ENCODE measurements at places on chromosomes 5 and 9.

- H3K27me3 ChIP-seq = no peaks in the 10 kb centered on the region
- H3K27ac ChIP-seq = no peak overlapping the region
- H3K36me3 ChIP-seq = peaks cover 38% of the 10 kb centered on the region
These were observed 20.2 kb downstream of the ZBED3 start for GRCh38 chr5:77066823-77067442.

- no peak overlapping the region for H3K27ac ChIP-seq
- H3K27me3 ChIP-seq = no peaks in the 10 kb centered on the region
- DNase-seq = no peak
- no peak overlapping the region for H3K4me3 ChIP-seq
These were observed 51.1 kb downstream of the TTLL11 start for GRCh38 chr9:122042056-122042455.

DNA sequence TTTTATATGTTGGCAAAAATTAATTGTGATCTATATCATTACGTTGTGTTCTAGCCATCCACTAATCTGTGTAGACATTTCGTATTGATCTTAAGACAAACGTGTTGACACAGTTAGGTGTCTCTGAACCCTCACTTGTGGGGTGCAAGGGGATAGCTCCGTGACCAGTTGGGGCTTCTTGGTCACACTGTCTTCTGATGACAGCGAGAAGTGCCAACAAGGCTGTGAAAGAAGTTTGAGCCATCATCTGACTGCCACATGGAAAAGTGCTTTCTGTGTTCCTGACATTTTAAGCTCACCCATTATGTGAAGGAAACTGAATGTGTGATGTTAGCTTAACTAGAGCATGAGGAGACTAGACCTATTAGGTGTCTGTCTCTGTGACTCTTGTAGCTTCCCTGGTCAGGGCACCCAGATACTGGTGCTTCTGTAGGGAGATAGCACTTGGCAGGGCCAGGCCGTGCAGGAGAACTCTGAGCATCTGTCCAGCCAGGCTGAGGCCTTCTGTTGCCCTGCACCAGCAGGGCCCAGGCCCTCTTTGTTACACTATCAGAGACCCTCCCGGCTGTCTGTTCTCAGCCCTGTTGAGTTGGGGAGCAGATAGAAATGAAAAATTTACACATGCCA, 52.8 kb upstream of the PHF2 start:
- no peak overlapping the region for H3K4me3 ChIP-seq
- no peaks in the 10 kb centered on the region for H3K27me3 ChIP-seq
- H3K36me3 ChIP-seq = peaks cover 67% of the 10 kb centered on the region
- H3K27ac ChIP-seq = peak overlapping the region; percentile 9
- H3K4me1 ChIP-seq = no peaks in the 10 kb centered on the region

DNA sequence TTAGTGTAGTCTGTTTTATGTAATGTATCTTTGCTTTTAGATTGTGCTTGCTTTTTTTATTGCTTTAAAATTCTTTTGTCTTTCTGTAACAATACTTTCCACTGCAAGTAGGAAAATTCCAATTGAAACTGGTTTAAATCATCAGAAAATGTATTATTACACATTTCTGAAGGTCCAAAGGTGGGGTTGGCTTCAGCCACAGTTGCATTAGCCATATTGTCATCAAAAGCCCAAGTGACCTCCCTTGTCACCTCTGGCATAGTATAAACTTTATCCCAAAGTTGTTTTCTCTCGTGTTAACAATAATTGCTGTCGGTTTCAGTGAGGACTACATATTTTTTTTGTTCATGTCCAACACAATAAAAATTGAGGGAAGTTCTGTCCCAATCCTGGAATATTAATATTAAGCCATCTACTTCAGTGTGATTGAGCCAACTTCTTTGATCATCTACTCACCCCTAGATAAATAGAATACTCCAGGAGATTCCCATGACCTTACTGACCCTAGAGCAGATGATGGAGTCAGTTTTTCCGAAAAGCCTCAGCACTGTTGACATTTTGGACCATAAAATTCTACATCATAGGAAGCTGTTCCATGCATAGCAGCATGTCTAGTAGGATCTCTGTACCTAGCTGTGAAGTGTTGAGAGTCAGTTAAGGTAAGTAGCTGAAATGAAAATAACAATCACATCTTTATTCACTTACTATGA, 52.4 kb upstream of the MACIR start:
- H3K27ac ChIP-seq = no peak overlapping the region
- DNase-seq = no peak
- no peak overlapping the region for H3K4me3 ChIP-seq
- no peaks in the 10 kb centered on the region for H3K27me3 ChIP-seq
- H3K4me1 ChIP-seq = no peaks in the 10 kb centered on the region
- H3K36me3 ChIP-seq = peaks cover 17% of the 10 kb centered on the region

DNA sequence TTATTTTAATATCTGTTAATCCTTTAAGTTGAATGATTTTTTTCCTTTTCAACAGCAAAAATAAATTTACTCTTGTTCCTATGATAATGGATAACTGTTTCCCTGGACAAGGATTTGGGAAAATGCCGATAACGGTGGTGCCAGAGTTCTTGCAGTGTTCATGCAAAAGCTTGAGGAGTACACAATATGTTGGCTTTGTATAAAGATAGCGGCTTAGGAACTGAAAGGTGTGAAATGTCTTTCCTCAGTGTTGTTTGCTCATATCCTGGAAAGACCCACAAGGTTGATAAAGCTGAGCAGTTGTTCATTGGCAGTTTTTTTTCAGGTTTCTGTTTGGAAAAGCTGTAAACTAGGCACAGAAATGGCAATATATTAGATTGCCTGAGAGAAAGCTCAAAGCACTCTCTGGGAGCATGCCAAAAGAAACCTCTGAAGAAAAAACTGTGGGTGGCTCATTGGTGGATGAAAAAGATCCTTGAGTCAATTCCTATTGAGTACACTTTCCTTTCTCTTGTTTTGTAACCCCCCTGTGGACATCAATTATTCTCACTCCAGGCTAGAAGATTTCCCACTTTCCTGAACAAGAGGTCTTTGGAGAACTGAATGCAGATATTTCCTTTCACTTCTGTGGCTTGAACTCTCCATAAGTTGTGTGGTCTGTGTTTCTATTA, 117.2 kb upstream of the RGMB start:
- no peak overlapping the region for H3K27ac ChIP-seq
- no peak for DNase-seq
- no peak overlapping the region for H3K4me3 ChIP-seq
- H3K36me3 ChIP-seq = no peaks in the 10 kb centered on the region
- no peaks in the 10 kb centered on the region for H3K4me1 ChIP-seq

GRCh38 chr5:34626036-34626435, 30.1 kb upstream of the RAI14 start:
- H3K27me3 ChIP-seq = no peaks in the 10 kb centered on the region
- DNase-seq = peak; percentile 60
- peaks cover 5% of the 10 kb centered on the region for H3K4me1 ChIP-seq
- H3K27ac ChIP-seq = no peak overlapping the region
- H3K4me3 ChIP-seq = no peak overlapping the region

DNA sequence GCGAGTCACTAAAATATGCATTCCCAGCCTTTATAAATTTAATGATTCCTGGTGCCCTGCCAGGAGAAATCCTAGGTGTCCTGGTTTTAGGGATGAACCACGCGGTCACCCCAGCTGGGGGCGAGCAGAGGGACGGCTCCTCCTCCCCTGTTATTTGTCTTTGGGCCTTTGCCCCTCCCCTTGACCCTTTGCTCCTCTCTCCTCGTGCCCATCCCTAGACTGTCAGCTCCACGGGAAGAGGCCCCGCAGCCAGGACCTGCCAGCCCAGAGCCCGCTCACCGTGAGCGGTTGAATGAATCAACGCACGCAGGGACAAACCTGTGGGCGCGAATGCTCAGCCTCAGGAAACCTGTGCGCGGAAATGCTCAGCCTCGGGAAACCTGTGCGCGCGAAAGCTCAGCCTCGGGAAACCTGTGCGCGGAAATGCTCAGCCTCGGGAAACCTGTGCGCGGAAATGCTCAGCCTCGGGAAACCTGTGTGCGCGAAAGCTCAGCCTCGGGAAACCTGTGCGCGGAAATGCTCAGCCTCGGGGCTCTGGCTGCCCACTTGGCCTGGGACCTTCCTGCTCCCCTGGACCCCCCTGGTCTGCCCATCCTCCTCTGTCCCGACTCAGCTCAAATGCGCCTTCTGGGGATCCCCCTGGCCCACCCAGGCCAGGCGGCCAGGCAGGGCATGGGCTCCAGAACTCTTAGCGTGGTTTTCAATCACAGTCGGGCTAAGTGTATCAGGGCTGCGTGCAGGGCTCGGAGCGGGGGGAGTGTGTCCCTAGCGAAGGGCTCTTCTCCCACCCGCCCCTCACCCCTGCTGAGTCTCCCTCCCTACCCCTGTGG, 140.5 kb upstream of the COL5A1 start:
- H3K4me3 ChIP-seq = no peak overlapping the region
- H3K27ac ChIP-seq = no peak overlapping the region
- H3K4me1 ChIP-seq = peaks cover 8% of the 10 kb centered on the region
- DNase-seq = no peak
- H3K36me3 ChIP-seq = peaks cover 4% of the 10 kb centered on the region

- H3K36me3 ChIP-seq = peaks cover 72% of the 10 kb centered on the region
- peaks cover 5% of the 10 kb centered on the region for H3K4me1 ChIP-seq
- no peaks in the 10 kb centered on the region for H3K27me3 ChIP-seq
These were observed 32.8 kb downstream of the ARPC5L start for GRCh38 chr9:124894741-124895170.

- H3K27ac ChIP-seq = peak overlapping the region; percentile 65
- no peak for DNase-seq
- H3K4me3 ChIP-seq = no peak overlapping the region
- peaks cover 53% of the 10 kb centered on the region for H3K36me3 ChIP-seq
- no peaks in the 10 kb centered on the region for H3K27me3 ChIP-seq
These were observed 47.1 kb downstream of the ABLIM3 start for GRCh38 chr5:149188383-149188782.

- peak; percentile 17 for DNase-seq
- H3K4me3 ChIP-seq = no peak overlapping the region
- peaks cover 5% of the 10 kb centered on the region for H3K4me1 ChIP-seq
- no peaks in the 10 kb centered on the region for H3K36me3 ChIP-seq
- H3K27me3 ChIP-seq = no peaks in the 10 kb centered on the region
- H3K27ac ChIP-seq = no peak overlapping the region
These were observed 50.3 kb downstream of the MAMDC2 start for GRCh38 chr9:70093944-70094343.

DNA sequence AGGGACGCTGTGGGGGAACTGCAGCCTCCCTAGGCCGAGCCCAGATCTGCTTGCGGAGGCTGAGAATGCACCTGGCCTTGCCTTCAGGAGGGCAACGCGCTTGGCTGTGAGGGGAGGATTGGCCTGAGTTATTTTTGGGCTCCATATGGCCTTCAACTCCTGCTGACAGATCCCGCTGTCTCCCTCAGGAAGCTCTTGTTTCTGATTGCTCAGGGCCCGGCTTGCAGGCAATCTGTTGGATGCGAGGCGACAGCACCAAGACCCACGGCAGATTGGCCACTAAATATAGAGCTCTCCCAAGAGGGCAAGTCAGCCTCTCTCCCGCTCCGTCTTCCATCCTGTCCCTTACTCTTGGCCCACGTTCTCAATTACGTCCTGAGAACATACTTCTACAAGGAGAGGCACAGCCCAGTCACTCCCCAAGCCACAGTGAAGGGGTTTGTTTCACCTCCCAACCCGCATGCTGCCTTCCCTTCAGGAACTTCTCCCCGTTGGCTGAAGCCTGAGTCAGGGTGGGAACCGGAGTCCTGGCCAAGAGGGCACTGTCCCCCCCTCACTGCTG, 53.6 kb downstream of the RASGEF1C start:
- no peaks in the 10 kb centered on the region for H3K36me3 ChIP-seq
- no peak for DNase-seq

DNA sequence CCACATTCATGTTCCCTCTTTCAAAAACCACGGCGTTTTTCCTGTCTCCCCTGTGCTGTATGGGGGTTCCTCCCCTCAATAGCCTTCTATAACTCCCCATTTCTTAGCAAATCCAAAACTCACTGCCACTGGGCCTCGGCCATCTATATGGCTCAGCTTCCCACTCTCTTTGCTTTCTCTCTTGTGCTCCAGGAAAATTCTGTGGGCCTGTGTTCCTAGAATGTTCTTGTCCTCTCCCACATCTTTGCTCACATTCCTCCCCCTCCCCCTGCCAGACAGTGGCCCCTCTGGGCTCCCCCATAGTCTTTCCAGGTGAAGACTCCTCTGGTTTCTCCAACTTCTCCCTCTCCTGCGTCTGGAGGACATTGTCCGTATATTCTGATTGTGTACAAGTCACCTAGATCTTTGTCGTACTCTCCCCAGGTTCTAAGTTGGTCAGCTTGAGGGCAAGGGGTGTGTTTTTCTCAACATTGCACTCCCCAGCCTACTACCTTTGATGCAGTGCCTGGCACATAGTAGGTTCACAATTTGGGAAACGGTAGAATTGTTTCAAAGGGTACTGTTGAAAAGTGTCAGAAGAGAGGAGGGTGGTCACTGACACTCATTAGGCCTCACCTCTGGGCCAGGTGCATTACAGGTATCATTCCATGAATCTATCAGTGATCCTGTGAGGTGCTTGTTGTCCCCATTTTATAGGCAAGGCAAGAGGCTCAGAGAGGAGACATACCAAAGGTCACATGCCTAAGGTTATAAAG, 3.7 kb upstream of the DUSP1 start:
- H3K36me3 ChIP-seq = peaks cover 44% of the 10 kb centered on the region
- H3K27ac ChIP-seq = peak overlapping the region; percentile 99
- DNase-seq = no peak
- peaks cover 68% of the 10 kb centered on the region for H3K4me1 ChIP-seq

GRCh38 chr9:27563738-27564430, 9.4 kb downstream of the C9orf72 start:
- peaks cover 29% of the 10 kb centered on the region for H3K36me3 ChIP-seq
- H3K27me3 ChIP-seq = no peaks in the 10 kb centered on the region
- no peak for DNase-seq
- H3K27ac ChIP-seq = no peak overlapping the region
- H3K4me3 ChIP-seq = no peak overlapping the region

DNA sequence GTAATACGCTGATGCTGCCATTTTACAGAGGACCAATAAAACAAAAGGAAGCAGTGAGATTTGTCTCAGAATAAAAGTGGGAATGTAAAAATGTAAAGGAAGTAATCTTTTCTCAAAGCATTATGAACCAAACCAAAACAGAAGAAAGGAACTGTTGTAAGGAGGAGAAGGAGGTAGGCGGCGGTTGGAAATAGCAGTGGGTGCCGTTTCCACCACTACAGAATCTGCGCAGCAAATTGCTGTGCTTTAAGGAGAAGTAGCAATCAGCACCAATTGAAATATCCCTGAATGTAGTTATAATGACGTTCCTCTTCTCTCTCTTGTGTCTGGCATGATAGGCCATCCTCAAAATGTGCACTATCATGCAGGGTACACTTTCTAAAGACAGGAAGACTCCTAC, 455.1 kb upstream of the TLE4 start:
- no peaks in the 10 kb centered on the region for H3K36me3 ChIP-seq
- no peaks in the 10 kb centered on the region for H3K4me1 ChIP-seq
- DNase-seq = no peak
- H3K27me3 ChIP-seq = no peaks in the 10 kb centered on the region

All from MCF 10A (cell line).